Neural progenitor cell (in vitro differentiated cells): ENCODE measurements at places on chromosomes 1 and 21.

GRCh38 chr1:244952940-244953339, 88.6 kb upstream of the HNRNPU start:
- no peaks in the 10 kb centered on the region for H3K36me3 ChIP-seq
- no peaks in the 10 kb centered on the region for H3K27me3 ChIP-seq
- no peak overlapping the region for H3K27ac ChIP-seq
- no peak overlapping the region for H3K4me3 ChIP-seq
- peaks cover 11% of the 10 kb centered on the region for H3K4me1 ChIP-seq

DNA sequence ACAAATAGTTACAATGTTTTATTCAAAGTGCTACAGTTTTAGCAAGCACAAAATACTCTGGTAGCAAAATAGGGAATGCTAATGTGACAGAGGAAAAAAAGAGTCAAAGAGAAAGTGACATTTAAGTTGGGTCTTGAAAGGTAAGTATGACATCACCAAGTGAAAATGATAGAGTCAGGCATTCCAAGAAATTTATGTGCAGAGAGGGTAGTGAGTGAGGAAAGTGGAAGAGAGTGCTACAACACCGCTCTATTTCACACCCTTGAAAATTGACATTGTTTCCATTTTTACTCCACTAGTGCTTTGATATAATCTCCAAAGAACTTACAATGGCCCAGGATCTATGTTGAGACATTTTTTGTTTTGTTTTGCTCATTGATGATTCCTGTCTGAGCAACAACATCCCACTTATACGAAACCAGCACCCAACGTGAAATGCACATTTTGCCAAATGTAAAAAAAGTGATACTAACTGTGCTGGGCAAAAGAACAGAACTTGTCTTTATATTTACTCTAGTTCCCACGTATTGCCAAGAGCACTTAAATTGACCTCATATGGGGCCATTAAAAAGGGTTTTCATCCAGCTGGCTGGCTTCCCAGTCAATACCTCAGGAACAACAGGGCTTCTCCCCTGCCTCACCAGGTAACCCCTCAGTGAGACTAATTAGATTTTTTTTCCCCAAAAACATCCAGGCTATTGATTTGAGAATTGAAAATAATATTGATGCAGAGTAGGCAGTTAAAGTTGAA, 206.3 kb upstream of the NR5A2 start:
- H3K27me3 ChIP-seq: no peaks in the 10 kb centered on the region
- no peak for DNase-seq
- H3K27ac ChIP-seq: no peak overlapping the region
- H3K36me3 ChIP-seq: no peaks in the 10 kb centered on the region
- no peak overlapping the region for H3K4me3 ChIP-seq

- peak overlapping the region; percentile 95 for H3K4me3 ChIP-seq
- peaks cover 5% of the 10 kb centered on the region for H3K36me3 ChIP-seq
- peak overlapping the region; percentile 100 for H3K27ac ChIP-seq
- peaks cover 43% of the 10 kb centered on the region for H3K4me1 ChIP-seq
- peak; percentile 74 for DNase-seq
These were observed 509 bp downstream of the PIK3R3 start for GRCh38 chr1:46131712-46132528.

- no peaks in the 10 kb centered on the region for H3K27me3 ChIP-seq
- no peaks in the 10 kb centered on the region for H3K4me1 ChIP-seq
- no peak for DNase-seq
- peaks cover 6% of the 10 kb centered on the region for H3K36me3 ChIP-seq
These were observed 23.7 kb upstream of the INSL5 start for GRCh38 chr1:66824771-66825170.

- DNase-seq: no peak
- no peak overlapping the region for H3K27ac ChIP-seq
- H3K4me1 ChIP-seq: peaks cover 21% of the 10 kb centered on the region
- H3K36me3 ChIP-seq: no peaks in the 10 kb centered on the region
These were observed 77.3 kb upstream of the GADD45A start for GRCh38 chr1:67607699-67608098.

DNA sequence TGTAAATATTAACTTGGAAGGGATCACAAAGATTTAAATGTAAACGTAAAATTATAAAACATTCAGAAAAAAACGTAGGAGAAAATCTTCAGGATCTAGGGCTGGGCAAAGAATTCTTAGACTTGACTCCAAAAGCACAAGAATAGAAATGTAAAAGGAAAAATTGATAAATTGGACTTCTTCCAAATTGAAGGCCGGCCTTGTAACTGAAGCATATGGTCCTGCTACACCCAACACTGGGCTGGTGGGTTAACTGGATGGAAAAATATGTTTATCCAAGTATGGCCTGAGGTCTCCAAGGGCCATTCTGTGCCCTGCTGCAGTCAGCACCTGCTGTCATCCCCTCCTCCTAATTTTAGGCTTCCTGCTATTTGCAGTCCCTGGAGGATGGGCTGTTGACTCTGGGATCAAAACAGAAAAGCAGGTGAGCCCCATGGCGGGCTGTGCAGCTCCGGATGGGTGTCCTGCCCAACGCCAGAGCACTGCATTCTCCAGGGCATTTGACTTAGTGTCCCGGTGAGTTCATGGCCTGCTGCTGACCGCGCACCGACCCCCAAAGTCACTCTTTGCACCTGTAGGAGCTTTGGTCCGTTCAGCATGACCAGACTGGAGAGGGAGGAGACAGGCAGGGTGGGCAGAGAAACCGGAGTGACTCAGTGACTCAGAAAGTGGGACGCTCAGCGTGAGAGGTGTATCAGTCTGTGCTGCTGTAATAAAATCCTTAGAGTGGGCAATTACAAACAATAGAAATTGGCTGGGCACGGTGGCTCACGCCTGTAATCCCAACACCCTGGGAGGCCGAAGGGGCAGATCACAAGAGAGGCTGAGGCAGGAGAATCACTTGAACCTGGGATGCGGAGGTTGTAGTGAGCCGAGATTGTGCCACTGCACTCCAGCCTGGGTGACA, 6.1 kb upstream of the AIRE start:
- DNase-seq: no peak
- H3K36me3 ChIP-seq: no peaks in the 10 kb centered on the region
- peaks cover 44% of the 10 kb centered on the region for H3K27me3 ChIP-seq
- no peak overlapping the region for H3K4me3 ChIP-seq
- peaks cover 16% of the 10 kb centered on the region for H3K4me1 ChIP-seq
- no peak overlapping the region for H3K27ac ChIP-seq

DNA sequence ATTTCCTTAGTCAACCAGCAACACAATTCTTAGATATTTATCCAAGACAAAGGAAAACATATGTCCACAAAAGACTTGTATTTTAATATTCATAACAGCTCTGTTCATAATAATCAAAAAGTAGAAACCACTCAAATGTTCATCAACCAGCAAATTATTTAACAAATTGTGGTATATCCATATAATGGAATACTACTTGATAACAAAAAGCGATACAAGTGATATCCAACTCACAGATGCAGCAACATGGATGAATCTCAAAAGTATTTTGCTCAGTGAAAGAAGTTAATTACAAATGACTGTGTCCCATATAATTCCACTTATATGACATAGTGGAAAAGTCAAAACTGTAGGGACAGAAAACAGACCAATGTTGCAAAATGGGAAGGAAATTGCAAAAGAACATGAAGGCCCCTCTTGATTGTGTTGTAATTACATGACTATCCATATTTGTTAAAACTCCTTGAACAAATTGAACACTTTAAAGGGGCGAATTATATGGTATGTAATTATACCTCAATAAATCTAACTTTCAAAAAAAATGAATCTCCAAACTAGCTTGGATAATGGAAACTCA, 116.9 kb downstream of the EDEM3 start:
- peaks cover 33% of the 10 kb centered on the region for H3K4me1 ChIP-seq
- no peaks in the 10 kb centered on the region for H3K36me3 ChIP-seq
- no peak overlapping the region for H3K27ac ChIP-seq
- H3K27me3 ChIP-seq: no peaks in the 10 kb centered on the region

- DNase-seq: no peak
- H3K36me3 ChIP-seq: no peaks in the 10 kb centered on the region
- no peaks in the 10 kb centered on the region for H3K4me1 ChIP-seq
- no peaks in the 10 kb centered on the region for H3K27me3 ChIP-seq
- H3K4me3 ChIP-seq: no peak overlapping the region
These were observed 24.1 kb downstream of the PAFAH2 start for GRCh38 chr1:25973610-25974321.
